HFF-Myc (cell line): ENCODE measurements at places on chromosomes 7 and 10.

GRCh38 chr7:133797818-133798520 lies 329.2 kb upstream of the LRGUK start:
- no peak for DNase-seq

DNA sequence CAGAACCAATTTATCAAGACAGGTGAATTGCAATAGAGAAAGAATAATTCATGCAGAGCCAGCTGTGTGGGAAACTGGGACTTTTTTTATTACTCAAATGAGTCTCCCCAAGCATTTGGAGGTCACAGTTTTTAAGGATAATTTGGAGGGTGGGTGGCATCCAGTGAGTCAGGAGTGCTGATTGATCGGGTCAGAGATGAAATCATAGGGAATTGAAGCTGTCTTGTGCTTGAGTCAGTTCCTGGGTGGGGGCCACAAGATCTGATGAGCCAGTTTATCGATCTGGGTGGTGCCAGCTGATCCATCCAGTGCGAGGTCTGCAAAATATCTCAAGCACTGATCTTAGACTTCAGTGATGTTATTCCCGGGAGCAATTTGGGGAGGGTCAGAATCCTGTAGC lies 9.9 kb upstream of the MYO1G start:
- DNase-seq, result no peak

DNA sequence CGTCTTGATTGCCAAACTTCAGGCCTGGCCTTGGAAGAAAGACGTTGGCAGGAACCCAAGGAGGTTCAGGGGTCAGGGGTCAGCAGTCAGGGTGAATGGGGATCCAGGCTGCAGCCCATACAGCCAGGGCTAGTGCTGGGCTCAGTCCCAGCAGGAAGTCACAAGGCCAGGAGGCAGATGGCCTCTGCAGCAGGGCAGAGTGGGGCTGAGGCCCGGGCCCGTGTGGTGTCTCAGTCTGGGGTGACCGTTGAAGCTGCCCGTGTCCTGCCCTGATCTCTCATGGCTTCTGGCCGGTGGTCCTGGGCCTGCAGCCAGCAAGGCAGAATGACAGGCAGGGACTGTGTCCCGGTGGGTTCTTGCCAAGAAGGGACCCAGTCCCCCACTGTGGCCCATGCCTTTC lies 26.6 kb upstream of the PURB start:
- DNase-seq, result no peak

GRCh38 chr7:158369866-158370265 lies 217.8 kb downstream of the PTPRN2 start:
- no peak for DNase-seq

- no peak for DNase-seq
Observed at GRCh38 chr10:124645467-124646095, 98.6 kb downstream of the FAM53B start.

DNA sequence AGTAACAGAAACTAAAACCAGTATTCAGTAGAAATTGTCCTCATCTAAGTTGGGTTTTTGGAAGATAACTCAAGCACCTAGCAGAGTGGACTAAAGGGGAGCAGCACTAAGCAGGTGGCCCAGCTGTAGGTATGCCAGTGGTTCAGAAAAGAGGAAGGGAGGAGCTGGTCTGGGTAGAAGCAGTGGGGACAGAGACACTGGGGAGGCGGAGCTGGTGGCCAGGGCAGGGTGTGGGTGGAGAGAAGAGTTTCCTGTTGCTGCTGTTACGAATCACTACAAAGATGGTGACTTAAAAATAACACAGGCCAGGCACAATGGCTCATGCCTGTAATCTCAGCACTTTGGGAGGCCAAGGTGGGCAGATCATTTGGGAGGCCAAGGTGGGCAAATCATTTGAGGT lies 136.2 kb downstream of the WDR11 start:
- DNase-seq, result no peak

GRCh38 chr10:98378722-98379121 lies 36.3 kb downstream of the PYROXD2 start:
- DNase-seq, result no peak

GRCh38 chr10:110735620-110736027 lies 91.5 kb downstream of the RBM20 start:
- DNase-seq, result no peak

DNA sequence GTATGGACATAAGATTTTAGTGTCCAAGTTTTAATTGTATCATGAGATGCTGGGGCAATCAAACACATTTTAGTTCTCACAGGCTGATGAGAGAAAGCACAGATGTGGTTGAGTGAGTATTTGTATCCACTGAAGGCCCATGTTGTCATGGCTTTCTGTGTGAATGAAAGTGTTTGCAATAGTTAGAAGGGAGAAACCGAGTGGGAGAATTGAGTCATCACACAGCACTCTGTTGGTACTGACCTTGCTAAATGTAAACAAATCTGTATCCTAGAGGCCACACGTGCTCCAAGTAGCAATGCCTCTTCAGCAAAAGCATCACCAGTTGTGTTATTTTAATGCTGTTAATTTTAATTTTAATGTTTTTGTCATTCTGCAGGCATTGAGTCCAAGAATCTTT lies 121.2 kb downstream of the EMX2 start:
- peak; percentile 84 for DNase-seq

DNA sequence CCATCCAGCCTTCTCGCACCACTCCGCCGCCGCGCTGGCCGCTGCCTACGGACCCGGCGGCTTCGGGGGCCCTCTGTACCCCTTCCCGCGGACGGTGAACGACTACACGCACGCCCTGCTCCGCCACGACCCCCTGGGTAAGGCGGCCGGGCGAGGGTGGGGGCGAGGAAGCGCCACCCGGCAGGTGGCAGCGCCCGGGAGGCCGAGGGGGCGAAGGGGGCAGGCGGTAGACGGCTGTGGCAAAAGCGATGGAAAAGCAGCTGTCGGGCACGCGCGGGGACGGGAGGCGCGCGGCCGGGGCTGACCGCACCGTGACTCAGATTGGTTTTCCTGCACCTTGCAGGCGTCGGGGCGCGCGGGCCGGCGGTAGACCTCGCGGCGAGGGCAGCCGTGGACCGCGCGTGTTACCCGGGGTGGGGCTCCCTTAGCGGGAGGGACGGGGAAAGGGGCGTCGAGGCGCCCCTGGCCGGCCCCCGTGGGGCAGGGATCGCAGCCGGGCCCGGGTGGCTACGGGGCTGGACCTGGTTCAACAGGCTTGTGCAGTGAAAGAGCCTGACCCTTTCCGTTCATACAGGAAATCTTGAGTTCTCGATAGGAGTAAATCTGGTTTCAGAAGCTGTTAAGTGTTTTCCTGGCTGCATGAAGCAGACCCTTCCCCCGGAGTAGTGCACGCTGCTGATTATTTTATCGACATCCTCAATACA lies 608 bp downstream of the HHEX start:
- no peak for DNase-seq

DNA sequence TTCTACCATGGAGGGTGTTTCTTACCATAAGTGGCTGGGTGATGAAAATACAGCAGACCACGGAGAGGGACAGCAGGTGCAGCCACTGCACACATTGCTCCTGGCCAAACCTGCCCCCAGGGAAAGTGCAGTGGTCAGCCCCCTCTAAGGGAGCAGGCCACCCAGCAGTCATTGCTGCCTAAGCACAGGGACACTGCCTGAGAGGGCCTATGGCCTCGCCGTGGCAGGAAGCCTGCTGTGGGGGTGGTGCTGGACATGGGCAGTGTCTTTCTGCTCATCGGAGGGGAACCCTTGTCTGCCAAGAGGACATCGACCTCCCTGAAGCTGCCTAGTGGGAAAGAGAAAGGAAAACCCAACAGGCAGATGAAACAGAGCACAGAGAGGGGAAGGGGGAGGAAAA lies 118.3 kb downstream of the PKD1L1 start:
- DNase-seq, result no peak

- no peak for DNase-seq
Observed at GRCh38 chr7:96241855-96242254, 80.0 kb downstream of the SLC25A13 start.

GRCh38 chr7:1011297-1012003 lies 28.5 kb downstream of the CYP2W1 start:
- no peak for DNase-seq

DNA sequence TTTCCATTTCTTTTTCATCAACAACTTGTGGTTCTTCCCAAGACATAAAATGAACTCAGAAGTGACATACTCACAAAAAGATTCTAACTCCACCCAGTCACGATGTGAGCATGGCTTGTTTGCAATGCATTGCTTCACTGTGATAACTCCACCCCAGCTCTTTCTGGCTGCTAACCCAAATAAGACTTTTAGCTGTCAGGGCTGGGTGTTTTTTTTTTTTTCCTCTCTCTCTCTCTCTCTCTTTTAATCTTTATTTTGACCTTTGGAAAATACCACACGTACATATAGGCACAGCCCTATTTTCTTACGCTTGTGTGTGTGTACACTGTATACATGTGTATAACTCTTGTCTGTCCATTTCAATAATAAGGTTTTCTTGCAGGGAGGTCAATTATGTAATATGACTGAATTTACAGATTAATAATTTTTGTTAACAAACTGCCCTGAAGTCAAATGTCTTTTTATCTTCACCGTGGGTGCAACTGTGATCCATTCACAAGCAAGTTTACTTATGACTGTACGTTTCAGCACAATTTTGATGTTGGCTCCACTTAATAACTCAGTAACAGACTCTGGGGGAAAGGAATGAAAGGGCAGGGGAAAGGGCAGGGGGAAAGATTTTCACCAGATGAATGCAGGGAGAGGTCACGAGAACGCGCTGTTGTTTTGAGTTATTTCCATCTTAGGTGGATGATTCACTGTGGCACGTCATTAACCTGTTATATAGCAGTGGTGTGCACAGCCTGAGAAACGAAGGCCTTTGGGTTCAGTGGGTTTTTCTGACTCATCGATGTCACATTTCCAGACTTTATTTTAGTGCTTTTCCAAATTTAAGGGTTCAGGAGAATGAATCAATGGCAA lies 49.1 kb downstream of the APBB1IP start:
- DNase-seq, result peak; percentile 61

- DNase-seq, result no peak
Observed at GRCh38 chr10:10727812-10728211, 289.9 kb upstream of the CELF2 start.

DNA sequence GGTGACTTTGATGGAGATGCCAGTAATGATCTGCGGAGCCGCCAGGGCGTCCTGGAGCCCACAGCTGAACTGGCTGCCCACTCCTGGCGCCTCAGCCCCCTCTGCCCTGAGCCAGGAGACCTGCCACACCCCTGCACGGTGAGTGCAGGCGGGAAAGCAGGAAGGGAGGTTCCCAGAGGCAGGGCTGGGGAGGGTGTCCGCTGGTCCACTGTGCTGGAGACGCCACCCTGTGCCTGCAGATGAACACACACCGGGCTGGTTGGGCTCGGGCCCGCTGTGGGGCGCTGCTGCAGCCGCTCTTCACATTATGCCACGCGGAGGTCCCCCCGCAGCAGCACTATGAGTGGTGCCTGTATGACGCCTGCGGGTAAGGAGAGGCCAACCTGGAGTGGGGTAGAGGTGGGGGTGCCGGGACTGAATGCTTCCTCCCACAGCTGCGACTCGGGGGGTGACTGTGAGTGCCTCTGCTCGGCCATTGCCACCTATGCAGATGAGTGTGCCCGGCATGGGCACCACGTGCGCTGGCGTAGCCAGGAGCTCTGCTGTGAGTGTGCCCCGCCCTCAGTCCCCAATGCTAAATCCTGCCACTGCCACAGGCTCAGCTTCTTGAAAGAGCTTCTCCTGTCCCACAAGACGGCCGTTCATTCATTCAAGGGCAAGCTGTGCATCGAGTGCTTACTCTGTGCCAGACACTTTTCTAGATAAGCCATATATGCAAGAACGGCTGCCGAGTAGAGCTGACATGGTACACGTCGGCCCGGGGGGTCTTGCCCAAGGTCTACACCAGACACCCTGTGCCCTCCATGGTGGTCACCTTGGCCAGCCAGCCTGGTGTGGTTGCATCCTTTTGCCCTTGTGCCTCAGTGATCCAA lies 14.3 kb upstream of the ZNF467 start:
- DNase-seq, result no peak

DNA sequence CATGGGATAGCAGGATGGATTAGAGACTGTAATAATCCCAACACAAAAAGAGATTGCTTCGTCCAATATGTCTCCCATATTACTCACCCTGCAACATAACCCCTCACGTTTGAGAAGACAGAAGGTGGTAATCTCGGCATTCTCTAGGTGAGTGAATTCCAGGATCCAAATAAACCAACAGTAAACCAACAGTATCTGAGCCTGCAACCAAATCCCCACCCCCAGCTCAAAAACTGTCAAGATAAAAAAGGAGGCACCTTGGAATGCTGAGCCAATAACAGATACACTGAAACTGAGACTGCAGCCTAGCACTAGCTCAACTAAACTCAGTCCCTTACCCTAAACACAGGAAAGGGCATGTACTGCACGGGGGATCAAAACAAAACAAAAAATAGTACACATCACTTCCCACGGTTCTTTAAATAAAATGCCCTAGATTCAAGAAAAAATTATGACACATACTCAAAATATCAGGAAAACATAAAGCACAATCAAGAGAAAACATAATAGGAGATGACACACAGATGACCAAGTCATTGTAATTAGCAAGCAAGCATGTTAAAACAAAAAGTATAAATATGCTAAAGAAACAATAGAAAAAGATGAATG lies 28.0 kb downstream of the IPMK start:
- DNase-seq, result no peak

GRCh38 chr10:105714728-105715127 lies 1073.6 kb downstream of the SORCS3 start:
- no peak for DNase-seq

- DNase-seq, result no peak
Observed at GRCh38 chr10:99850021-99850766, 67.8 kb downstream of the ABCC2 start.

DNA sequence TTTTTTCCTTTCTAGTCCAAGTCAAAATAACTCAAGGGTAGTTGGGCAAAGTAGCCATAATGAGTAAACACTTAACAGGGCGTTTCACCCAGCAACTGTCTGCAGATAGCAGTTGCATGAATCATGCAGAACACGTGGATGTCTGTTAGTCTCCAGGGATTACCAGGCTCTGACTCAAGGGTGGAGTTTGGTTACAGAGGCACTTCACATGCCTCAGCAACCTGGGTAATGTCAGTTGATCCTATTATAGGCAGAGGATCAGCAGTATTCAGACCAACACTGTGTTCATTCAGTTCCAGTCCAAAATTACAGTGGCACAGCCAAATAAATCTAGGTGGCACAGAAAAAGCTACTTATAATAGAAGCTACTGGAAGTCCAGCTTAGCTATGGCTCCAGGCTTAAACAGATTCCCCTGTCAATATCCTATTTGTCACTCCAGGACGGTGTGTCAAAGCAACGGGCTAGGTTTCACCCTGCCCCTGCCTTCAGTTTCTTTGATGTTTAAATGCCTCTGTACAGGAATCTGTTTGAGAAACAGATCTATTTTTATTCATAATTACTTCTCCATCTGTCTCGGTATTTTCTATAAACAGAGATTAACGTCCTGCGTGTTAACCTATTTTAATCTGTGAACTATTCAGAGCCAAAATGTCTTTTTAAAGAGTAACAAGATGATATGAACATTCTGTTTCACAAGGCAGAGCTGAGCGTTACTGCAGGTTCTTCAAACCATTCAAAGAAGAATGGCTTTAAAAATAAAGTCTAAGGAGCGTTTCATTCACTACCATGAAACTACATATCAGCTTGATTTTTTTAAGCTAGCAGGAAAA lies 162.6 kb upstream of the AKR1E2 start:
- DNase-seq, result peak; percentile 99

- no peak for DNase-seq
Observed at GRCh38 chr10:71399946-71400345, 3.2 kb downstream of the CDH23 start.

GRCh38 chr7:124489082-124489819 lies 276.3 kb downstream of the GPR37 start:
- no peak for DNase-seq

- DNase-seq, result no peak
Observed at GRCh38 chr7:95517870-95518269, 32.1 kb downstream of the ASB4 start.
